ENCODE measurements at places on chromosomes 12 and 14.

GRCh38 chr12:53867216-53868012, 71.2 kb upstream of the HOXC13 start:
- no peak for DNase-seq

- DNase-seq = no peak
Measured at GRCh38 chr12:4148418-4149056, 125.0 kb upstream of the CCND2 start.

DNA sequence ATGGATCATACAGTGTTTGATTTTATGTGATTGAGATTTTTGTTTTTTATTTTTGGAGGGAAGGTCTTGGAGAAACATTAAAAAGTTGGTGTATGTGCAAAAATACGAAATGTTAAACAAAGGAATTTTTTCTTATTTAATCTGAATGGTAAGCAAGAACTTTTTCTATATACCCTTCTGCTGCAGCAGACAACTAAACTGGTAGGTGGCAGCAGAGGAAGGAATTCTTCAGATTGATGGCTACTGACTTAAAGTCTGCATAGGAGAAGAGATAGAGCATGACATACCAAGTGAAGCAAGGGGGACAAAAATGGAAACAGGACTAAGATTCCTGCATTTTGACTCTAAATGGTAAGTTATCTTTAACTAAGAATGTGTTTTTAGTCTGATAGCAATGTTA, 42.0 kb upstream of the A2ML1 start:
- DNase-seq = peak; percentile 18

DNA sequence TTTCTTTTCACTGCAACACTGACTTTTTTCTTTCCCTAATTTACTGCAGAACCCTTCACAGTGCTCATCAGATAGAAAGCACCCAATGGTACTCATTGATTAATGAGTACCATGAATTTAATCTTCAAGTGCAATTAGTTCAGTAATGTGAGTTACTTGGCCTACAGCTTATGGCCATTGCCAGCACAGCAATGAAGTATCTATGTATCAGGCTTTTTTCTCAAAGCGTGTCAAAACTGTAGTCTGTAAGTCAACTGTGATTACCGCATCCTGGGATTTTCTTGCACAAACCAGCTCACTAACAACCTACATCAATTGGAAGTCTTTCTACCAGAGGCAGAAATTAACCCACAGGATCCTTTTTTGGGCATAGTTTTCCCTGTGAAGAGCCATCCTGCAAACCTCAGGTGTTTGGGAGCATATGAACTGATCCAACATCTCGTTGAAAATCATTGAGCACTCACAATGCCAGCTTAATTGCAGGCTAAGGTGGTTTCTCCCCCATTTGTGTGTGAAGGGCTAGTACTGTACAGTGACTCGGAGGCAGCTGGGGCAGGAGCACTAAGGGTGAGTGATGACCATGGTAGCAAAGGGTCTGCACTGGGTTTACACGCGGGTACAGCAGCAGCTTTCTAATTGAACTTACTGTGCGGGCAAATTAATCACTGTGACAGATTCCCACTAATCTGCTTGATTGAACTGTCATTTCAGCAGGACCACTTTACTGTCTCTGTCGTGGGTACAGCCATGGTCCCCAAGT, 619.3 kb downstream of the SNAPC1 start:
- no peak for DNase-seq

- peak; percentile 55 for DNase-seq
Measured at GRCh38 chr12:110600254-110600653, 13.7 kb upstream of the TCTN1 start.

DNA sequence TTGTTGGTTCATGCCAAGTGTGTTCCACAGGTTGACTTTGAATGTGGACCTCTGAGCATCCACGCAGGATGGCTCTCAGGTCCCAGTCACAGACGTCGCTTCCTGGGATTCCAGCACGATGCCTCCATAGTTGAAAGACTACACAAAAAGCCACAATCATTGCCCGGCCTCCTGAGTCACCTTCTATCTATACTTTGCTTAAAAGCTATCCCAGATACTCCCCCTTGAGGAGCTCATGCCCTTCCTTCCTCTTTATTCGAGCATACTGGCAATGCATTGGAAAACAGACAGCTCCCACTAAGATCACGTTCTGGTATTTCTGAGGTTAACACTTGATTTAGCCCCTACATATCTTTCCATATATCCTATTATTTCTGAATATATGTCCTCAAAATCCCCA, 40.1 kb downstream of the ZNF664 start:
- DNase-seq = no peak

GRCh38 chr12:53499266-53500141, at the start of gene MAP3K12:
Gene MAP3K12 (minus strand): TSS chr12:53499458. CDS start chr12:53487391, 12,067 bp downstream.
- DNase-seq = no peak

All from HCT116 (cell line).